ENCODE measurements at places on chromosomes 4 and X.
A peak's percentile ranks its signal among the peaks of the same experiment; 100 is the strongest.

- no peak for DNase-seq
Observed at GRCh38 chr4:52576961-52577623, 82.0 kb downstream of the USP46 start.

DNA sequence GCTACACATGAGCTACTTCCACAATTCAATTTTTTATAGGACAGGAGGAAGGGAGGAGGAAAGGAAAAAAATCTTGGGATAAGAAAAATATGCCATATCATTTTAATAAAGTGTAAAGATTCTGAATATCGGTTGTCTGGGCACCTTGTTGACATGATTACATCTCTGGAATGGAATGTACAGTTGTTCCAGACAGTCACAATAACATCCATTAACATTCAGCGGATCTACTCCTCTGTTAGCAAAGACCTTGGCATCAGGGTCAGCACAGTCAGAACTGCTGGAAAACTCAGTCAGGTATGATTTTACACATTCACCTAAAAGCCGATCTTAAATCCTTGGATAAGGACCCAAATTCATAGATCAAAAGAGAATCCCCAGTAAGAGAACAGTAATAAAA, 85.4 kb upstream of the ARMCX2 start:
- no peak for DNase-seq

GRCh38 chrX:143340190-143340589, 177.1 kb downstream of the SPANXN3 start:
- no peak for DNase-seq

GRCh38 chr4:10180927-10181744, 64.5 kb upstream of the WDR1 start:
- DNase-seq = no peak

- no peak for DNase-seq
Observed at GRCh38 chrX:103453655-103454054, 65.6 kb downstream of the RAB40A start.

DNA sequence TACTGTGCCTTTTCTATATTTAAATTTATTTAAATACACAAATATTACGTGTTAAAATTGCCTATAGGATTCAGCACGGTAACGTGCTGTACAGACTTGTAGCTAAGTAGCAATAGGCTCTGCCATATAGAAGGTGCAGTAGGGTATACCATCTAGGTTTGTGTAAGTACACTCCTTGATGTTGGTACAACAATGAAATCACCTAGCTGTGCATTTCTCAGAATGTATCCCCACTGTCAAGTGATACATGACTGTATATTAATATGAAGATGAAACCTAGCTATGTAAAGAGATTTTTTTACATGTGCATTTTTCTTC, 431.2 kb downstream of the KCTD8 start:
- DNase-seq = no peak

GRCh38 chr4:17013382-17014006, 115.0 kb upstream of the LDB2 start:
- DNase-seq = no peak

DNA sequence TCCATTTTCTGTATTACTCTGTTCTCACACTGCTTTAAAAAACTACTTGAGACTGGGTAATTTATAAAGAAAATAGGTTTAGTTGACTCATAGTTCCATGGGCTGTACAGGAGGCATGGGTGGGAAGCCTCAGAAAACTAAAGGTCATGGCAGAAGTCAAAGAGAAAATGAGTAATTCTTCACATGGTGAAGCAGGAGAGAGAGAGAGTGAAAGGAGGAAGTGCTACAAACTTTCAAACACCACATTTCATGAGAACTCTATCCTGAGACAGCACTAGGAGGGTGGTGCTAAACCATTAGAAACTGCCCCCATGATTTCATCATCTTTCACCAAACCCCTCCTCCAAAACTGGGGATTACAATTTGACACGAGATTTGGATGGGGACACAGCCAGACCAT, 108.0 kb upstream of the PBDC1 start:
- no peak for DNase-seq

GRCh38 chrX:40922307-40922706, 162.9 kb upstream of the USP9X start:
- DNase-seq = no peak

GRCh38 chr4:151438154-151438553, 29.2 kb downstream of the FHIP1A start:
- DNase-seq = peak; percentile 46

GRCh38 chr4:177311589-177311988, 1.9 kb downstream of the NEIL3 start:
- DNase-seq = no peak

- DNase-seq = no peak
Observed at GRCh38 chr4:10625131-10625530, 59.4 kb downstream of the CLNK start.

DNA sequence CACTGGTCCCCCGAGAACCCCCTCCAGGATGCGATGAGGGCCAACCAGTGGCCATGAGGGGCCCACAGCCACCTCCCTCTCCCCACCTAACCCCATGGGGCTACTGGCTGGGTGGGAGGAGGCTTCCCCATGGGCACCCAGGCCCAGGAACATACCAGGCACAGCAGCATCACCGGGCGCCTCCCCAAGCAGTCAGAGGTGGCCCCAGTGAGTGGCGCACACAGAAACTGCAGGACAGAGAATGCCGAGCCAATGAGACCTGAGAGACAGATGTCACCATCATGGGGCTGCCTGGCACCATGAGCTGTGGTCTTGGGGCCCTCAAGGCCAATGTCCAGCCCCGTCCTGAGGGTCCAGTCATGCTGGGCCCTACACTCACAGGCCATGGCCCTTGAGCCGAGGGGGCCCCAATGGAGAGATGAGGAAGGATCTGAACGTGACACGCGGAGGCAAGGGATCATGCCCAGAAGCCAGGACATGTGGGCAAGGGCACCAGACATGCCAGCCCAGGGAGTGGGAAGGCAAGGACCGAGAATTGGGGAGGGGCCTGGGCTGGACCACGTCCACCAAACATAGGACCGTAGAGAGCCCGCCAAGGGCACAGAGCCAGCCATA, 30.1 kb downstream of the NOP14 start:
- peak; percentile 80 for DNase-seq

- DNase-seq = no peak
Observed at GRCh38 chr4:31592293-31592692, 872.1 kb downstream of the PCDH7 start.

GRCh38 chr4:10207116-10207515, 90.5 kb upstream of the WDR1 start:
- no peak for DNase-seq

DNA sequence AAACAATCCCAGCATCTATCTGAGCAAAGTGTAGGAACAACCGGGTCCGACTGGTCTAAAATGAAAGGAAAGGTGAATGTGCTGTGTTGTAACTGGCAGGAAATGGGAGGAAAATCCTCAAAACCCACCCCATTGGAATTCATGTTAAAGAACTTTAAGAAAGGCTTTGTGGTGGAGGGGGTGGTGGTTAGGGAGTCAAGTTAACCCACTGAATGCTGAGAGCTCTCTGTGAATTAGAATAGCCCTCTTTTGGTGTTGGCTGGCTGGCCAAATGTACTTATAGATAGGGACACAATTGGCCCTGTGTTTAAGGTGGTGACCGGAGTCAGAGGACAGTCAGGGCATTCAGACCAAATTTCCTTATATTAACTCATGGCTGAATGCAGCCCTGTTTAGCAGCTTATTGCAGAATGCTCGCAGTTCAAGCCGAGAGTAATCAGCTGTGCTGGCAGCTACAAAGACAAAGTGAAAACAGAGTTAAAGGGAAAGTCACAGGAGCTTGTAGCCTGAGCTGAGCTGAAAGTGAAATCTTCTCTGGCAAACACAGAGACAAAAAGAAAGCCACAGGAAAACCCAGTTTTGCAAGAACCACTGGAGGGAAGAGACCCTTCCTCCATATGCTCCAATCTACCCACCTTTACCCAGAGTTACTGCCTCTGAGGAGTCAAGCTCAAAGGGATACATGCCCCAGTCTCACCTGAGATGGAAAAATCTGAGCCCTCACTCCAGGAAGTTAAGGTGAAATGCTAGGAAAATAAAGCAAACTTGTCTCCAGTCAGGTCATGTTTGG, 38.5 kb upstream of the UGT2B7 start:
- peak; percentile 34 for DNase-seq

DNA sequence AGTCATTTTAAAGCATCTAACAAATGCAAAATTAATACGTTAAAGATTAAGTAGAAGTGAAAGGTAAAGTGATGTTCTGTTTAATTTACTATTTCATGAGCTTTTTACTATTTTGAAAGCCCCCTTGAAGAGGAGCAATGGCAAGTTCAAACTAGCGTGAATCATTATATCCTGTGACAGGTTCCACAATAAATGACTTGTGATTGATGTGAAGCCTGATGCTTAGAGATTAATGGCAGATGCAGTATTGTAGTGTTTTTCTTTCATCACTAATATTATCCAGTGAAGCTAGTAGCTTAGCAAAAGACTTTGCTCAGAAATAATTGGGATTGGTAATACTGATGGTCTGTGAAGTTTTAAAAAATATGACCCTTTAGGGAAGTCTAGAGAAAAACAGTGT, 57.3 kb downstream of the STOX2 start:
- no peak for DNase-seq

DNA sequence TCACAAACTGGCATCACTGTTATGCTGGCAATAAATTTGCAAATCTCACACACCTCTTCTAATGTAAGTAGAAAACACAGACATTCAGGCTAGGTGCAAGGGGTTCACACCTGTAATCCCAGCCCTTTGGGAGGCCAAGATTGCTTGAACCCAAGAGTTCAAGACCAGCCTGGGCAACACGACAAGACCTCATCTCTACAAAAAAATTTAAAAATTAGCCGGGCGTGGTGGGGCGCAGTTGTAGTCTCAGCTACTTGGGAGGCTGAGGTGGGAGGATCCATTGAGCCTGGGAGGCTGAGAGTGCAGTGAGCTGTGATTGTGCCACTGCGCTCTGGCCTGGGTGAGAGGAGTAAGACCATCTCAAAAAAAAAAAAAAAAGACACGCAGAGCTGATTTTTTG, 83.1 kb upstream of the ENPP6 start:
- no peak for DNase-seq

GRCh38 chr4:28973587-28974350, 1746.4 kb upstream of the PCDH7 start:
- no peak for DNase-seq

GRCh38 chr4:110344165-110344564, 131.8 kb upstream of the ENPEP start:
- no peak for DNase-seq

DNA sequence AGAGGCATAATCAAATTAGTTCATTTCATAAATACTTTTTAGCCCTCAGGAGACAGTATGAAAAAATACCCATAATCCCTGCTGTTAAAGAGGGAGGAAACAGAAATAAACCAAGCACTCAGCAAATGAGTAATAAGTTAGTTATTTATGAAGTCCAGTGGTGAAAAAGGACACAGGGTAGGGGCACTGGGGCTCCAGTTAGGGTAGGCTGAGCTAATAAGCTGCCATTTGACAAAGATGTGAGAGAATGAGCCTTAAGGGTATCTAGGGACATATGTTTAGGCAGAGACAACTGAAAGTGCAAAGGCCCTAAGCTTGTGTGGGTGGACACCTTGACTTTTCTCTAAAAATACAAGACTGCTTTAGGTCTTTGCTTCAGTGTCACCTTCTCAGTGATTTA, 94.4 kb downstream of the IL15 start:
- no peak for DNase-seq

DNA sequence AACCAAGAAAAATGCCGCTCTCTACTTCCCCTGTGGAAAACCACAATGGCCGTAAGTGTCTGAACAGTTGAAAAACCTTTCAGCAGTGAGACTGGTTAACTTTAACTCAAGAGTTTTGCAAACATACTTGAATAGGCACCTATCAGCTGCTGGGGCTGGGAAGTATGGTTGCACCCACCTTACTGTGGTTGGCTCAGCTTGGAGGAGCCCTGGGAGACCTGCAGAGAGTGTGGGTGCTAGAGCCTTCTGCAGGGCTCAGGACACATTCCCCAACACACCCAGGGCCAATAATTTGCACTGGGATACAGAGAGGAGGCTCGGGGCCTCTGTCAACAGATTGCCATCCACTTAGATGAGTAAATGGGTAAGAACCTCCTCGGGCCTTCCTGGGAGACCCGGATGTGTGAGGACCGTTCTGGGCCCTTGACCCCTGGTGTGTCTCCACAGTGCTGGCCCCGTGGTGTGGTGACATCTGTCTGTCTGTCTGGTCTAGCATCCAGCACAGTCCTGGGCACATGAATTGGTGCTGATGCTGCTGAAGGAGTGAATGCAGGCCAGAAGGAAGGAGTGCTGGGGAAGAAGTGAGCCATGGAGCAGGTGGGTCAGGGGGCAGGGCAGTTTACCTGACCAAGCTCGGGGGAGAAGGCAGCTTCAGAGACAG, 46.5 kb downstream of the MAGEA1 start:
- no peak for DNase-seq
